MCF 10A (cell line): ENCODE measurements at places on chromosomes 3 and 15.

DNA sequence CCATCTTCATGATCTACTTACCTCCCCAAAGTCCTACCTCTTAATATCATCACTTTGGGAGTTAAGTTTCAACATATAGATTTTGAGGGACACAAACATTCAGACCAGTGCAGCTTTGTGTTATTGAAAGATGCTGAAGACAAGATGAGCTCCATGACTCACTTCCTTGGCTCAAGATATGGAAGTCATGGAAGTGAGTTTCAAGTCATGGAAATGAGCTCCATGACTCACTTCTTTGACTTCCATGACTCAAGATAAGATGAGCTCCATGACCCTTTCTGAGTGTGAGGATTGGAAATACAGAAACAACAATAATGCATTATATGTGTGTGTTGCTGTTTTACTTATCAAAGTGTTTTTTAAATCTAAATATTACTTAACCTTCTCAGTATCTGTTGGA, 170.2 kb upstream of the TPRG1 start:
- peak; percentile 72 for DNase-seq

DNA sequence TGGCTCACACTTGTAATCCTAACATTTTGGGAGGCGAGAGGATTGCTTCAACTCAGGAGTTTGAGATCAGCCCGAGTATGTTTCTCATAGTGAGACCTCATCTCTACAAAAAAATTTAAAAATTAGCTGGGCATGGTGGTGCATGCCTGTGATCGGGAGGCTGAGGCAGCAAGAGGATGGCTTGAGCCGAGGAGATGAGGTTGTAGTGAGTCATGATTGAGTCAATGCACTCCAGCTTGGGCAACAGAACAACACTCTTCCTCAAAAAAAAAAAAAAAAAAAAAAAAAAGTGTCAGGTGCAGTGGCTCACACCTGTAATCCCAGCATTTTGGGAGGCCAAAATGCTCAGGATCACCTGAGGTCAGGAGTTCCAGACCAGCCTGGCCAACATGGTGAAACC, 2.4 kb downstream of the RPL39L start:
- DNase-seq, result peak; percentile 85

DNA sequence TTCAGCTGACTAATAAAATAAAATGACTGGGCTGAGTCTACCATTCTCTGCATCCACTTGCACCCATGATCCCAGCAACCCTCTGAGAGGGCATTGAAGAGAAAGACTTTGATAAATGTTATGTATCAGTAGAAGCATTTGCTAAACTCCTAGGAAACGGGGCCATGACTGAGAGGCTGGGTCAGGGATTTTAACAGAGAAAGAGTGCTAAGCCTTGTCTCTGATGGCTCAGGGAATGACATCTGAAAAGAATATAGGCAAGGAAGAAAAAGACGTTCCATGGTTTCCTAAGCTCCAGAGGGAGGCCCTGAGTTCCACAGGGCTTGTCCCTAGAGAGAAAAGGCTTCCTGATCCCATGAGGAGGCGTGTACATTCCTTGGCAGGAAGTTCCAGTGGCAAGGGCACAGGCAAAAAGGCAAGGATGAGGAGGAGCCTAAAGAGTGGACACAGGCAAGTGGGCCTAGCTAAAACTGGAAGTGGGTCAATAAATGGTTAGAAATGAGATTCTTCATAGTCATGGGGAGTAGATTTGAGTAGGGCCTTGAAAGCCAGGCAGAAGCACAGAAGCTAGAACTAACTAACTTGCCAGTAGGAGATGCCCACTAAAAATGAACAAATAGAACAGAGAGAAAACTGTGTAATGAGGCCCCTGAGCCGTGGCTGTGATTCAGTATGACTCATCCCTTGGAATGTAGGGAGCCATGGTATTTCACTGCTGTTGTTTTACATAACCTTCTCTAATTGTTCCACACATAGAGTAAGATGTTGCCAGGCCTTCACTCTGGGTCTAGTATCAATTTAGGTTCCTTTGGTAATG, 44.9 kb upstream of the MANF start:
- peak; percentile 91 for DNase-seq

DNA sequence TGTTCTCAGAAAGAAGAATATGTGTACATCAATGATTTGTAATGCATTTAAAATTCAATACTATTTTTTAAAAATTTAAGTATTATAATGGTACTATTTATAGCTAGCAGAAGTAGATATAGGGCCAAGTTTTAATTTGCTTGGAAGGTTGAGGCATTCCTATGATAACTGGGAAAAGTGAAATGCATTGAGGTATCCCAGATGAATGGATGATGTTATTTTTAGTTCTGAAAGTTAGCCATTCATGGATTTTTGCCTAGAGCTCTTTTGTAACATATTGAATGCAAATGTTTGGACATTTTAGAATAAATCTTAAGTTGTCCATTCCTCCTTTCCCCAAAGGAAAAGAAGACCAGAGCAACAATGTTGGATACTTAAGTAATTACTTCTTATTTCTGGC, 47.6 kb downstream of the GAP43 start:
- DNase-seq, result no peak

DNA sequence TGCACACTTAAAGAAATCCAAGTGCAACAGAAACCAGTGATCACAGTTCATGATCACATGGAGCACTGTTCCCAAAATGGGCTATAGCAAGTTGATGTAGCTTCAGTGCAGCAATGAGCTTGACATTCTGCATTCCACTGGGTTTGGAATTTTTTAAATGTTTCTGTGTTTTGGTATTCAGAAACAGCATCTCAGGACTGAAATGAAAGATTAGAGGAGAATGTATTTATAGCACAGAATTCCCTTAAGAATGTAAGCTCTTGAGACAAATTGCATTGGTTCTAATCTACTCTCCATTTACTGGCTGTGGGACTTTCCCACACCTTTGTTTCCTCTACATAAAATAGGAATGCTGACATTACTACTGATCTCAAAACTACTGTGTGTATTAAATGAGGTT, 162.7 kb downstream of the FGF12 start:
- DNase-seq, result no peak

DNA sequence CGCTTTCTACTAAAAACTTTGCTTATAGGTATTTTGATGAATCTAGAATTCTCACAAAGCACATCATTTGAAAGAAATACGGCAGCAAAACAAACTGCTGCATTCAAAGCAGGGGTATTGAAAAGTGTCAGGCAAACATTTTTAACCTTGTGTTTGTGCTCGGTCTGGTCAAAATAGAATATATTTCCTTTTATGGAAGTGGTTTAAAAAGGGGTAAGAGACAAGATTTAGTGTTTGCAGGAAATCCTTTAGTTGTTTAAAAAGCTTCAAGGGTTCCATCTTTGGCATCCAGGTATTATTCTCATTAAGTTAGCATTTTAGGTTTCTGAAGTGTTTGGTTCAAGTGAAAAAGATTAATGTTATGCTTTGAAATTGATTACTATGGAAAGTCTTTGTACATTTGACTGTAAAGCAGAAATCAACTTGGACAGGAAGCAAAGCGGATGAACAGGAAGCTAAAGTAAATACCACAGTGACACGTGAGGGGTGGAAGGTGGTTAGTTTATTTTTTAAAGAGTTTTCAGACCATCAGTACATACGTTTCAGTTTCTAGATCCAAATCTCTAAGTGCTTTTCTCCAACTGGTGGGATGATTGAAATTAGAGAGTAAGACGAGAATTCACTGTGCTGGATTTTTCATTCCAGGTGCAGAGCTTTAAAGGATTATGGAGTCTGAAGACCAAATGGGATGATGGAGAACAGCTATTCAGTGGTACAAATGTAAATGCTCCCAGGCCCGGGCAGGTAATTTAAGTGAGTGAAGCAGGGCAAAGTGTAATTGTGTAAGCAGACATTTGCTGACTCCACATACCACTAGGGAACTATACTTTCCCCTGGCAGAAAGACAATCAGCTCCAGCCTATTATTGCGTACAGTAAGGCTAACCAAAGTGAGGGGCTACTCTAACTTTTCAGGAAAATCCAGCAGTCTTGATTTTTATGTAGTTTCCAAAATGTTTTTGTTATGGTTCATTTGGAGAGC, 341.8 kb upstream of the TBL1XR1 start:
- no peak for DNase-seq

DNA sequence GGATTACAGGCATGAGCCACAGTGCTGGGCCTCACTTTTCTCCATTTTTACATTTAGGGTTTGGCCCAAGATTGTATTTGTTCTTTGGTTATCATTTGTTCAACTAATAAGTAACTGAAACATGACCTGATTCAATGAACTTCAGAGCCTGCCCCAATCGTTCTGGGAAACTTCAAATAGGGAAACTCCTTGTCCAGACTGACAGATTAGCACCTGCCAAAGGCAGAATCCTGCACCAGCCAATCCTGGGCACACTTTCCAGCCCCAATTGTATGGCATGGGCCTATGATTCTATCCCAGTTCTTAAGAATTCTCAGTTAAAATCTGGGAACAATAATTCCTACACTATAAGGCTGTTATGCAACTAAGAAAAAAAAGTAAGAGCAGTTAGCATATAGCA, 18.3 kb upstream of the RAB43 start:
- no peak for DNase-seq

DNA sequence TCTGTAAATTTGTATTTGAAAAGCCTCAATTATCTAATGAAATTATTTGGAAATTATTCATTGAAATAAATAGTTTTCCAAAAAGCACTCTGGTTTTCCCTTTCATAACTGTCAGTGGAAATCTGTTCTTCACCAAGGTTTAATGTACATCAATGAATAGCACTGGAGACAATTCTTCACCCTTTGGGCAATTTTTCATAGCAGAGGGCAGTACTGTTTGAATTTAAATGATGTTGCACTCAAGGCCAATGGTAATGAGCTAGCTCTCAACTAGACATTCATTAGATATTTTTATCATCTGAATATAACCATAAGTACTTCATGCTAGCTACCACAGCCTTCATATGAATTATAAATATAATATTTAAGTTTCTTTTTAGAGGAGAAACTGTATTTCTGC, 658.2 kb upstream of the CCDC54 start:
- DNase-seq, result no peak

DNA sequence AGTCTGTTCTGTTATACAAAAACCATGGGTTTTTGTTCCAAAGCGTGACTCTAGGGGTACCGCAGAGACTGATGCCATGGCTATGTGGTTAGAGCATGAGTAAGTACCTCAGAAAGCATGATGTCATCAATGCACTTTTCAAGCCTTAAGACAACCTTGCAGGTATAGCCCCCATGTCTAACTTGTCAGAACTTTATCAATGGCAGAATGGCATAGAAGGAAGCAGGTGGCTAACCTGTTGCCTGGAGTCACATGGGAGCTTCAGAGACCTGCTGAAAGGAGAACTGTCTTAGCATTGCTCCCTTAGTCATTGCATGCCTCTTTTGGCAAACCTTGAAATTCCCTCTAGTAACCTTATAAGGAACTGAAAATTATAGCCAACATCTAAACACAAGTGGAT, 52.5 kb downstream of the EOMES start:
- no peak for DNase-seq

DNA sequence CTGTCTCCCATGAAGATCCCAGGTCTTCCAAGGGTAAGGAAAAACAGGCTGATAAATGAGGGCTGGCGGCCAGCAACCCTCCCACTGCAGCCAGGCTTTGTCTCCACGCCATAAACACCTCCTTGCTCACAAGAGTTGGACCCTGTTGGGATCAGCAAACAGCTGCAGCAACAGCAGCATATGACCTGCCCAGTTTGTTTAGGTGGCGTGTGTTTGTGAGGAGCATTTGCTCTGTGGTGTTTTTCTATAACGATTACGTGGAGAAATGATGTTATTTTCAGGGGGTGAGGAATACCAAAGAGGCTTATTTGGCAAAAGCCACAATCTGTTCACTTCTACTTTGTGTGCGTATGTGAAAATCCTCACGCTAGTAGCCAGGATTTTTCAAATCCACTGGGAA, 58.5 kb downstream of the RFTN1 start:
- no peak for DNase-seq

DNA sequence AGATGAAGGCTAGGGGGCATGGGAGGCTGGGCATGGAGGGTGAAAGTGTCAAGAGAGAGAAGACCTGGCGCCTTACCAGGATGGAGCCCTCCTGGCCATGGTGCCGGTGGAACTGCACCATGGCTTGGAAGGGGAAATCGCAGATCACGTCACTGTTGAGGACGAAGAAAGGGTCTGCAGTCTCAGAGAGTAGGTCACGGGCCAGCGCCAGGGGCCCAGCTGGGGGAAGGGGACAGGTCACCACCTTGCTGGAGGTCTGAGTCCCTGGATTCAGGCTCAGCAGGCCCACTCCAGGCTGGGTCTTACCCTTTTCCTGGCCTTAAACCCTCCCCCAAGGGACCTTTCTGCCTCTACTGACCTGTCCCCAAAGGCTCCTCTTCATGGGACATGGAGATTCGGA, 855 bp downstream of the GMPPB start:
- no peak for DNase-seq

GRCh38 chr15:47461652-47462141, 255.6 kb upstream of the SEMA6D start:
- no peak for DNase-seq

DNA sequence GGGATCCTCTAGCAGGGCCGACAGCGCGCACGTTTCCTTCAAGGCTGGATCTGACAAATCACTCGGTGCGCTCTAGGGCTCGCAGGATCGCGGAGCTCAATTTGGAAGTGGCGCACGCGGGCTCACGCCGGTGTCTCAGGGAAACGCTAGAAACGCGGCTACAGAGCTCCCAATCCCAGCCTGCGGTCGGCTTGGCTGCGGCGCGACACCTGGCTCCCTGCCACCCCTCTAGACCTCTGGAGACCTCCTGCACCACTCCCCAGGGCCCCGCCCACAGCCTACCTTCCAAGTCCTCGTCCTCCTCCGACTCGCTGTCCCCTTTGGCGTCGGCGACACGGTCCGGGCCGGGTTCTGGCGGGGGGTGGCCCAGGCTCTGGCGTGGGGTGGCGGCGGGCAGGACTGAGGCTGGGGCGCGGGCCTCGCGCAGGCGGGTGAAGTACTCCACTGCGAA, 596 bp downstream of the PRKAR2A start:
- peak; percentile 80 for DNase-seq

- no peak for DNase-seq
Observed at GRCh38 chr3:64039981-64040733, 16.9 kb upstream of the PSMD6 start.

DNA sequence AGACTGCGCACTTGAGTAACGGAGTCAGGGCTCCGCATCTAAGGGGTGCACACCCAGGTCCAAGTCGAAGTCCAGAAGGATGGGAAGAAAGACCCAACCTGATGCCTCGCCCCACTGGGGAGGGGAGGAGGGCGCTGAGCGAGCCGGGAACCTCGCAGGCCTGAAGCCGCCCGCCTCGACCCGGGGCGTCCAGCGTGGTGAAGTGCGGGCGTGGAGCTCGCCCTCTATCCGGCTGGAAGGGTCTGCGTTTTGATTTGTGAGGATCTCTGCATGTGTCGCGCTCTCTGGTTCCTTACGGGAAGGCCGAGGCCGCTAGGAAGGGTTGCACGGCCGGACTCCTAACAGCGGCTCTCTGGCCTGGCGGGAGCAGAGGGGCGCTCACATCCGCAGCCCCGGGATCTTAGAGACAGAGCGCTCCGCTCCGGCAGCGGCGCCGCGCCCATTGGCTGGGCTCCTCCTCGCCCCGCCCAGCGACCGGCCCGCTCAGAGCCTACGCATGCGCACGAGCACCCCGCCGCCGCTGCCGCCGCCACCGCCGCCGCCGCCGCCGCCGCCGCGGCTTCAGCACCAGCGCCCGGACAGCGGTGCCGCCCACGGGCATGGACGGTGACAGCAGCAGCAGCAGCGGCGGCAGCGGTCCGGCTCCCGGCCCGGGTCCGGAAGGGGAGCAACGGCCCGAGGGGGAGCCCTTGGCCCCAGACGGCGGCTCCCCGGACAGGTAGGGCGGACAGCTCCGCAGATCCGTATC, at the start of gene DISP2:
DISP2 (plus strand) TSS at position 497 of the 748 bp plus-strand sequence; CDS start at position 600, 103 bp downstream.
- peak; percentile 71 for DNase-seq

- no peak for DNase-seq
Observed at GRCh38 chr3:127560051-127560787, 30.3 kb downstream of the TPRA1 start.

- no peak for DNase-seq
Observed at GRCh38 chr3:139364549-139364948, 20.7 kb downstream of the MRPS22 start.
